ENCODE measurements at places on chromosomes 7 and 10.

DNA sequence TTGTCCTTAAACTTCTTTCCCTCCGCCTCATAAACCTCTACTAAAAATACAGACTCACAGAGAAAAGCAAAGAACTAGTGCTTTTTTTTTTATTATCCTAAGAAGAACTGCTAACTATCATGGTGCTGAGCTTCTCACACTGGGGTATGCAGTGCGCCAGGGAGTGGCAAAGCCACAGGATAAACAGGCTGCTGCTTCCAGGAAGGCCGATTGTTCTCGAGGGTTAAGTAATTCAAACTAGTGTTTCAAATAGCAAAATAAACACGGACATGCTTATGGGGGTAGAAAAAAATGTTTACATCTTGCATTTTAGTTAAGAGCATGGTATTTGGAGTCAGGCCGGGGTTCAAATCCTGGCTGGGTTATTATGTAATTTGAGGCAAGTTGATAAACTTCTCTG lies 157.0 kb downstream of the TAX1BP1 start:
- no peak for DNase-seq

GRCh38 chr10:104582602-104582951 lies 58.5 kb upstream of the SORCS3 start:
- no peak for DNase-seq

DNA sequence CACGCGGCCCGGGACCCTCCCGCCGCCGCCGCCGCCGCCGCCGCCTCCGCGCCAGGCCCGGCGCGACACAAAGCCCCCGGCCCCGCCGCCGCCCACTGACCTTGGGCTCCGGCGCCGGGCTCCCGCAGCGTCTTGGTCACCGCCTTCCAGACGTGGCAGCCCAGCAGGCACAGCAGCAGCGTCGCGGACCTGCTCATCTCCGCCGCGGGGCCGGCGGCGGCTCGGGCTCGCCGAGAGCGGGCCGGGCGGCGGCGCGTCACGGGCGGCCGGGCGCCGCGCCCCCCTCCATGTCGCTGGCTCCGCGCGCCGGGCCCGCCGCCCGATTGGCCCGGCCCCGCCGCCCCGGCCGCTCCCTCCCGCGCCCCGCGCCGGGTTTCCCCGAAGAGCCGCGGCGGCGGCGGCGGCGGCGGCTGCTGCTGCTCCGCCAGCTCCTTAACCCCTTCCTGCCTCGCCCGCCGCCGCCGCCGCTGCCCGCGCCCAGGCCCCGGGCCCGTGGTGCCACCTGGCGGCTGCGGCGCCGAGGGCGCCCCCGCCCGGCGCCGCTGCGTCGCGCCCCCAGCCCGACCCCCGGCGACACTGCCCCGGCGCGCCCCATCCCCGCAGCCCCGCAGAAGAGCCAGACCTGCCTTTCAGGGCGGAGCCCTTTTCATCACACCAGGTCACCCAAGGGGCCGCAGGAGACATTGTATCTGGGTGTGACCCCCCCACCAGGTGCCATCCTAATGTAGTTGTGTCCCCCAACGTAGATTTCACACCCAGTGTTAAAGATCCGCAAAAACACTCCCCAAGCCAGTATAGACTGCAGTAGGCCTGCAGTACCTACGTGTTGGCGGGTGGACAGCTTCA lies at the start of gene FAM171A1:
Gene FAM171A1 (minus strand): TSS at position 434 of the 846 bp plus-strand sequence. CDS start 237 bp downstream, at position 197.
- no peak for DNase-seq

GRCh38 chr7:17005271-17005670 lies 123.5 kb upstream of the AGR3 start:
- DNase-seq: no peak

DNA sequence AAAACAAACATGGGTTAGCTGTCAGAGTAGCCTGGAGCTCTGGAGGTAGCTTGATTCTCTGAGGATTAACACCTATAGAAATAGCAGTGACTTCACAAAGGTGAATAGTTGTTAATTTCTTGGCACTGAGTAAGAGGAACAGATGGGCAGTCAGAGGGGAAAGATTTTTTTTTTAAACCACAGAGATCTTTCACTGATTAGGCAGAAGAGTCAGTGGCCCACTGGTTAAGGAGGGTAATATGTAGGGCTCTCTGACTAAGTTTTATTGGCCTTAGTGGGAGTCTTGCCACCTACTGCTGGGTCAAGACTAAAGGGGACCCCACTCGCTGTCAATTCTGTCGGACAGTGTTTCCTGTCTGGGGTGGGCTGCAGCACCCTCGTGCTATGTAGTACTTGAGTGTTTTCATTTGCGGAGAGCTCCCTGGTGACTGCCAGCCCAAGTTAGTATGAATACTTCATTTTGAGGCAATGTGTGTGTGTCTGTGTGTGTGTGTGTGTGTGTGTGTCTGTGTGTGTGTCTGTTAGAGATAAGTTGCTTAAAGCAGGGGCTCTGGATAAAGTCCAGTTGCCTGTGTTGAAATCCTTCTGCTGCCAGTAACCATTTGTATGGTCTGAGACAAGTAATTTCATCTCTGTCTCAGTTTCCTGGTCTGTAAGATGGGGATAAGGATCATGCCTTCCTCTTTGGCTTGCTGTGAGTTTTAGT lies 145.2 kb downstream of the ARID5B start:
- no peak for DNase-seq

GRCh38 chr7:41425926-41426325 lies 277.0 kb downstream of the INHBA start:
- DNase-seq: no peak

DNA sequence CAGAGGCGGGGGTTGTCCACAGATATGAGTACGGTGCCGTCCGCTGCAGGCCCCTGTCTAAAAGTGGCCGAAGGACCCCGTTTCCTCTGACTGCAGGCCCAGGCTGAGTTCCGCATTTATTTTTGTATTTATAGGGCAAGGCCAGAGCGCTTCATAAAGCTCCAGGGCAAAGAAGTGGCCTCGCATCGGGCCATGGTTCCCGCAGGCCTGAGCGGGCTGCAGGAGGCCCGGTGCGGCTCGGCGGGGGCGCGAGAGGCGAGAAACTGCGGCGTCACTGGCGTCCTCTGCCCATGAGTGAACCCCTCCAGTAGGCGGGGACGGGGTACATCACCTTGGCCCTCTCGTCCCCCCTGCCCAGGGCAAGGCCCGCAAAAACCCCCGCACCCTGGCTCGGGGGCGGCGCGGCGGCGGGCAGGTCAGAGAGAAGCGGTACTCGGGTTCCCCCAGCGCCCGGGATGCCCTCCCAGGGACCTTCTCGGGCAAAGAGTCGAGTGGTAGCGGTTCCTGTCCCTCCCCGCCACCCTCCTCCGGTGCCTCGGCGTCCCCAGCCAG lies 355.7 kb downstream of the DNAJB6 start:
- DNase-seq: no peak

- no peak for DNase-seq
Observed at GRCh38 chr10:70380350-70381135, 1.9 kb downstream of the LRRC20 start.

DNA sequence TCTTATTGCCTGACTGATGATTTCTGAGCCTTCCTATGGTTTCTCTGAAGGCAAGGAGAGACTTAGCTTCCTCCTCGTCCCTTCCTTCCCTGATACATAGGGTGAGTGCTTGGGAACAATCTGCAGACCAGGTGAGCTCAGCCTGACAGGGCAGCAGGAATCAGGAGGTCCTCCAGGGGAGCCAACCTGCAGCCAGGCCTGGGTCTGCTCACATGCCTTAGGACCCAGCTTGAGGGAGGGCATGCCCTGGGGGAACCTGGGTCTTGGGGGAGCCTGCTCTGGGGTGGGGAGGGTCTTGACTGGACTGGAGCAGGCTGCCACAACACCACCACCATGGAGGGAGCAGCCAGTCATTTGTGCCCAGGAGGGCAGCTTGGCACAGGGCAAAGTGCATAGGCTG lies 57.7 kb downstream of the LRRC18 start:
- DNase-seq: no peak

- DNase-seq: no peak
Observed at GRCh38 chr10:11144626-11145494, 127.2 kb downstream of the CELF2 start.

DNA sequence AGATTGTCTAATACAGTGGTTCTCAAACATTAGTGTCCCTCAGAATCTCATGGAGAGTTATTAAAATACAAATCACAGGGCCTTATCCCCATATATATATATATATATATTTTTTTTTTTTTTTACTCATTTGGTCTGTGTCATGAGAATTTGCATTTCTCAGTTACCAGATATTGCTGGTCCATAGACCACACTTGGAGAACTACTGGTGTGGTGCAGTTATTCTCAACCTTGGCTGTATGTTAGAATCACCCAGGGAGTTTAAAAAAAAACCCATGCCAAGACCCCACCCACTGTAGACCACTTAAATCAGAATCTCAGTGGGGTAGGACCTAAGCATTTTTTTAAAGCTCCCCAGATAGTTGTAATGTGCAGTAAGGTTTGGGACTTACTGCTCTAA lies 179.9 kb downstream of the AUTS2 start:
- no peak for DNase-seq

- DNase-seq: no peak
Observed at GRCh38 chr7:68748934-68749900, 849.1 kb upstream of the AUTS2 start.

DNA sequence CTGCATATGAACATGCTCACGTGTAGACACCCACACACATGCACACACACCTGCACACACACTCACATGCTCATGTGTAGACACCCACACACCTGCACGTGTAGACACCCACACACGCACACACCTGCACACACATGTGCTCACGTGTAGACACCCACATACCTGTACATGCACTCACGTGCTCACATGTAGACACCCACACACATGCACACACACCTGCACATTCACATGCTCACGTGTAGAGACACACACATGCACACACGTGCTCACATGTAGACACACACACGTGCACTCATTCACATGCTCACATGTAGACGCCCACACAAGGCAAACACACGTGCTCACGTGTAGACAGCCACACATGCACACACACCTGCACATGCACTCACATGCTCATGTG lies 275.8 kb downstream of the PTPRN2 start:
- DNase-seq: no peak

GRCh38 chr10:132832186-132832969 lies 46.4 kb upstream of the NKX6-2 start:
- DNase-seq: no peak

GRCh38 chr10:116163333-116164131 lies 109.5 kb downstream of the GFRA1 start:
- DNase-seq: no peak

DNA sequence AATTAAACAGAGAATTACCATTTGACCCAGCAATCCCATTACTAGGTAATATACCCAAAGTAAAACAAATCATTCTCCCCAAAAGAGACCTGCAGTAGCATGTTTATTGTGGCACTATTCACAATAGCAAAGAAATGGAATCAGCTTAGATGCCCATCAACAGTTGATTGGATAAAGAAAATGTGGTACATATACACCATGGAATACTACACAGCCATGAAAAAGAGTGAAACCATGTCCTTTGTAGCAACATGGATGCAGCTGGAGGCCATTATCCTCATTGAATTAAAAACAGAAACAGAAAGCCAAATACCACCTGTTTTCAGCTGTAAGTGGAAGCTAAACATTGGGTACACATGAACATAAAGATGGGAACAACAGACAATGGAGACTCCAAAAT lies 1141.8 kb upstream of the AUTS2 start:
- no peak for DNase-seq

- no peak for DNase-seq
Observed at GRCh38 chr7:38186593-38187314, 8.7 kb downstream of the STARD3NL start.

DNA sequence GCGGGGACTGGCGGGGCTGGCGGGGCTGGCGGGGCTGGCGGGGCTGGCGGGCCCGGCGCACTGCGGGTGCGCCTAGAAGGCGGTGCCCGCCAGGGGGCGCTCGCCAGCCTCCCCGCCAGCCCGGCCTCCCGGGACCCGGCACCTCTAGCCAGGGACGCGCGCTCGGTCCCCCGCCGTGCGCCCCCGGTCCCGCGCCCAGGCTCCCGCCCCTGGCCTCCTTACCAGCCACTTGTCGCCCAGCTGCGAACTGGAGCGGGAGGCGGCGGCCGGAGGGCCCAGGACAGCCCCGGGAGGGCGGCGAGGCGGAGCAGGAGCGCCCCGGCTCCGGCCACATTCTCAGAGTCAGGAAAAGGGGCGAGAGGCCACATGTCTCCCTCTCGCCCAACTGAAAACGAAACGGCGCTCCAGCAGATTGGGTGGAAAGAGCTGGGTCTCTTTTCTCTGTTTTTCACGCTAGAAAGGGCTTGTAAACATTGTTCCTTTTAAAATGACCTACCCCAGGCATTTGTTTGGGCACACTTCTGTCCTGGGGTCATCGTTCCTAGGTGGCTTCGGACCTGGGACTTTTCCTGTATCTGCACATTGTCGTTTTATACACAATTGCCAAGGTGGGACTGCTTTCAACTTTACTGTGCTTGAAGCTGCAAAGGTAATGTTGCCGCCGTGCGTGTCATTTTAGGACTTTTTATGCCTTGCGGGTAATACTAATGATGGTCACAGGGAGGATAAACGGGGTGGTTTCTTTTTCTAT lies 378 bp upstream of the PRKCQ start:
- DNase-seq: no peak

GRCh38 chr7:5177060-5177459 lies 13.0 kb upstream of the WIPI2 start:
- DNase-seq: no peak

- no peak for DNase-seq
Observed at GRCh38 chr7:138047907-138048306, 28.4 kb upstream of the AKR1D1 start.

- no peak for DNase-seq
Observed at GRCh38 chr7:77753173-77753572, 45.1 kb downstream of the TMEM60 start.

DNA sequence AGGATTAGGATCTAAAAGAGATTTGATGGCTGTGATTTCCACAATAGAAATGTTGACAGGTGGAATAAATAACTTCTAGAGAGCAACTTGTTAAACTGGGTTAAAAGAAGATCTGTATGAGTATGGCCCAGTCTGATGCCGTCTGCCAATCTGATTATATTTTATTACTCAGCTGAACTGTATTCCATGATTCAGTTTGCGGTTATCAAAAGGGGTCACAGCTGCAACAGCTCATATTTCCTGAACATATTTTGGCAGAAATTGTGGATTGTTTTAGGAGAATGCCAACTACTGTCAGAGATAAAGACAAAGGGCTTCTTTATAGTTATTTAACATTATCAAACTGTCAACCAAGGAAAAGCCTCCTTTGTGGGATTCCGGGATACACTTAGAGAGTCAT lies 244.8 kb upstream of the MINDY3 start:
- DNase-seq: no peak

DNA sequence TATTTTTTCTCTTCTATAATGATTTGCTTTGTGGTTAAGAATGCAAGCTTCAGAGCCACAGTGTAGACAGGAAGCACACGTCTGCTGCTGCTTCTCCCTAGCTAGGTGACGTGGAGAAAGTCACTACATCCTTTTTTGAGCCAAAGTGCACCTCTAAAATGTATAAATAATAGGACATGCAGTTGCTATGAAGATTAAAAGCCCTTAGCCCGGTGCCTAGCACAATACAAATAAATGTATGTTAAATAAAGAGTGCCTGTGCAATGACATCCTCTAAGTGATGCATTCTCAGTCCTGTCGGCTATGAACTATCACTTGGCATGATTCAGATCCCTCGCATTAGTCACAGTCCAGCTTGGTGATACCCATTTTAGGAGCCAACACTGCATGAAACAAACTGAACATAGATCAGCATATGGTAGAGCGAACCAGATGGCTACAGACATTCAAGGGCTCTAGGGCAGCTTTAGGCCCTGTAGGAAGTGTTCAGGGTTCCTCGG lies 4.8 kb upstream of the TRDMT1 start:
- DNase-seq: no peak
